ENCODE measurements at places on chromosomes 1 and 21.

GRCh38 chr21:38990424-38990794, 184.7 kb downstream of the ETS2 start:
- no peak for DNase-seq

- DNase-seq = no peak
Observed at GRCh38 chr1:94917251-94917650, 9.7 kb downstream of the CNN3 start.

DNA sequence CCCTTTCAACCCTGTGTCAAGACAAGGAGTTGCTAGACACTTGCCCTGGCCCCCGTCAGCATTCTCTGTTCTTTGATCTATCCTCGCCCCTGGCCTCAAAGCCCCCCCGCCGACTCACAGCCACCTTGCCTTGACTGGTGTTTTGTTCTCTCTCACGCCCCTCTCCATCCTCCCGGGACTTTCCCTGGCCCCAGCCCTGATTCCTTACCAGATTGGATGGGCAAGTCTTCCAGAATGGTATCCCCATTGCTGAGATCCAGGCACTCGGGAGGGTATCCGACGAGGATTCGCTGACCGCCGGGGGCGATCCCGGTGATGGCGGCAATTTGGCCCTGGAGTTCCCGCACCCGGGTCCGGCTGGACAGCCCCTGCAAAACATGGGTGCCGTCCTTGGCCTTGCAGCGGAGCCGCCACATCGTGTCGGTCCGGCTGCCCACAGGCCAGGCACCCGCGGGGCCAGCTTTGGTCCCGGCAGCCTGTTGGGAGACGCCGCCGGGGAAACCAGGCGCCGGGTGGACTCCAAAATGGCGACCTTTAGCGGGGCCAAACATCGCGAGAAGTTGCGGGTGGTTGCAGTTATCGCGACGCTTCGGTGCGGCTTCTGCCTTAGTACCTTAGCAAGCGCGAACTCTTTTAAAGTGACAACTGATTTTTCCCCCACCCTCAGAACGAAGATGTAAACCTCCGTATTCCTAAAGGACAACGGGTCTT, 373 bp downstream of the YOD1 start:
- DNase-seq = peak; percentile 89

GRCh38 chr1:43422995-43423671, 30.6 kb downstream of the HYI start:
- DNase-seq = no peak

DNA sequence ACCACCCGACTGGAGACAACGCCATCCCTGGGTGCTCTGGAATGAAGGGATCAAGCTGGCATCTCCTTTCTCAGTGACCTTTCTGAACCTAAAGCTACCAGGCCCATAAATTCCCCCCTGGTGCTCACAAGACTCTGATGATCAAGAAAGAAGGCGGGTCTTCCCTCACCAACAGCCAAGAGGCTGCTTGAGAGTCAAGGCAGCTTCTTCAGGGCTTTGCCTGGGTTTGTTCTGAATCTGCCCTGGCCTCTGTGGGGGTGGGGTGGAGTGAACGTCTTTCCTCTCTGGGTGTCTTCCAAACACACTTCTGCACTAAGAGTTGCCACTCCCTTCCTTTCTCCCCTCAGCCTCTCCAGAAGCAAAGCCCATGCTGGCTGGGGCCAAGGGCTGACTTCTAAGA, 36.1 kb downstream of the CD247 start:
- peak; percentile 55 for DNase-seq

DNA sequence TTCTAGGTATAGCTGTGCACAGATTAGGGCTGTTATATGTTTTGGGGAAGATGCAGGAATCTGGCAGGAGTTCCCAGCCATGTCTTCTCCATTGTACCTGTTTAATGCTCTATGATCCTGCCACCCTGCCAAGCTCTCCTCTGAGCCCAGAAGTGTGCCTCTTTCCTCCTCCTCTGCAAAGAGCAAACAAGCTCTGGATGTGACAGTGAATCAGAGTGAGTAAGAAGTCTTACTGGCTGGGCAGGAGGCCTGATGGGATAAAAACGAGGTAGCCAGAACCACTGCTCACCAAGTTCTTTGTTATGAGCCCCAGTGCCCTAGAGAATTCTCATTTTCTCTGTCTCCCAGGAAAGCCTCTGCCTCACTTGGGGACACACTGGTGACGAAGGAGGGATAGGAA, 69.0 kb downstream of the BRINP2 start:
- DNase-seq = no peak

DNA sequence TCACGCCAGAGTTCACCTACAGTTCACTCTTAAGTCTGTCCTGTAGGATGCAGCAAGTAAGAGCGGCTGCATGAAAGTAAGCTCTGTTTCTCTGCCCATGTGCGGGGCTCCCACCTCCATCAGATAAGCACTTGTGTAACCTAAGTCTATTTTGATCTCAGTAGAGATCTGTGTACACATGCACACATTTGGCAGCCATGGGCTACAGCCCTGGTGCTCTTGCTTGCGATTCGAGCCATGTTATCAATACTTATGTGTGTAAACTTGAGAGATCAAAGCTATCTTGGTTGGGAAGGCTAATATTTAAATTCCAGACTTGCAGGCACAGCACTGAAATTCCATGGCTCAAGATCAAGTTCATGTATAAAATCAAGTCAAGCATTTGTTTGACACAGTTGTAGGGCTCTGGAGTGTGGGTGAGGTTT, 244.7 kb upstream of the FGGY start:
- no peak for DNase-seq

GRCh38 chr21:31872072-31872451, 758 bp upstream of the HUNK start:
- no peak for DNase-seq

- DNase-seq = peak; percentile 6
Observed at GRCh38 chr1:119544165-119544762, 37.3 kb downstream of the HSD3B1 start.

DNA sequence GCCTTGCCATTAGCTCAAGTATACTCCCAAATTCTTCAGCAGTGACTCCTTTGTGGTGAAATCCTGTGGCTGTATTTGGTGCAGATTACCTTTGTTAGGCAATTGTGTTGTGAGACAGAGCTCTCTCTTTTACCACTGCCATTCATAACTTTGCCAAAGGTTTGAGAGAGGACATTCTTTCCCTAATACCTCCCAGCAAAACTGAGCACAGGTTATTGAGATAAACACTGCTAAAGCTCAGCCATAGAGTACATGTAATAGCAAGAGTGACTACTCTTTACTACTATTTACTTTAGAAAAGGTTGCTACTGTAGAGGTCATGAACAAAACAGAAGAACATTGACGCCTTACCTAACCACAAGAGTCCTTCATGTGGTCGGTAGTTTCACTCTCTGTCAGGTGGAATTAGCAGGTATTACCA, 514.0 kb upstream of the ADAMTS5 start:
- DNase-seq = no peak

DNA sequence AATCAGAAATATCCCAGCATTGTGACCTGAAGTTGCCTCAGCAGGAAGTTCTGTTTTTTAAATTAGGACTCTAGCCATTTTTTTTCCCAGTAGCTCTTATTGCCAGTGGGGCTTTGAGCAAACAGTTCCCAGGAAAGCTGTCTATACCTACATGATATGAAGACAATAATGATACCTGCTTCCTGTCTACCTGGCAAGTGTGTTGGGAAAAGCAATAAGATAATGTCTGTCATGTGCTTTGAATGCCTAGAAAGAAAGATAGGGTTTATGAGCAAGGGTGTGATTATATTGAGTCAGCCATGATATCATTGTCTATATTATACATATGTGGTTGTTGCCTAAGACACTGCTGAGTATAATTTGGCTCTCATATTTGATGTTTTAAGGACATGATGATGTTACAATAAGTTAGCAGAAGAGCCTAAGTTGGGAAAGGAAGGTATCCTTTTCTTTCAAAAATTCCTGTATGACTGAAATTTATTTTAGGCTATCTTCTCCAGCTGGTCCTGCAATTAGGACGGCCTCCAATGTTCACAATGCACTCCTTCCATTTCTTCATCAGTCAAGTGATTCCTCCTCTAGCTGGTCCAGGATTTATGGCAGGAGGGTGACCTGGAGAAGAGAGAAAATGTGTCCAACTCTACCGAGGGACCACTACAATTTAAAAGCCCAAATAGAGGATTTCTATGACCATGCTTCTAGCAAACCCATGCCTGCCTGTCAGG, 99.6 kb upstream of the CDC42BPA start:
- DNase-seq = no peak

- no peak for DNase-seq
Observed at GRCh38 chr1:14332158-14332557, 266.3 kb upstream of the KAZN start.

DNA sequence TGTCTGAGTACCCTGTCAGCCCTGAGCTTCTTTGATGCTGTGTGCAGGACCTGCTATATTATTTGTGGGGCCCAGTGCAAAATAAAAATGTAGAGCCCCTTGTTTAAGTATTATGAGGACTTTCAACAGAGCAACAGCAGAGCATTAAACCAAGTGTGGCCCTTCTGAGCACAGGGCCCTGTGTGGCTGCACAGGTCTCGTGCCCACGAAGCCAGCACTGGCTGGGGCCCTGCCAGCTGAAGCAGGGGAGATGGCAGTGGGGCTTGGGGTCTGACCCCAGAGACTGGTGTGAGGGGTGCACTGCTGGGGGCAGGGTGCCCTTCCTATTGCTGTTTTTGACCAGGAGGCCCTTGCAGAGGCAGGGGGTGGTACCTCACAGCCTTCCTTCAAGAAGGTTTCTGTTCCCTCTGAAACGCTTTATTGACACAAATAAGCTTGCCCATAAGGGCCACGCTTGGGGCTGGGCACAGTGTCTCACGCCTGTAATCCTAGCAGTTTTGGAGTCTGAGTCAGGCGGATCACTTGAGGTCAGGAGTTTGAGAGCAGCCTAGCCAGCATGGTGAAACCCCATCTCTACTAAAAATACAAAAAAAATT, 2.2 kb upstream of the SEMA4A start:
- DNase-seq = no peak

- DNase-seq = no peak
Observed at GRCh38 chr1:160437432-160438316, 37.3 kb downstream of the VANGL2 start.

DNA sequence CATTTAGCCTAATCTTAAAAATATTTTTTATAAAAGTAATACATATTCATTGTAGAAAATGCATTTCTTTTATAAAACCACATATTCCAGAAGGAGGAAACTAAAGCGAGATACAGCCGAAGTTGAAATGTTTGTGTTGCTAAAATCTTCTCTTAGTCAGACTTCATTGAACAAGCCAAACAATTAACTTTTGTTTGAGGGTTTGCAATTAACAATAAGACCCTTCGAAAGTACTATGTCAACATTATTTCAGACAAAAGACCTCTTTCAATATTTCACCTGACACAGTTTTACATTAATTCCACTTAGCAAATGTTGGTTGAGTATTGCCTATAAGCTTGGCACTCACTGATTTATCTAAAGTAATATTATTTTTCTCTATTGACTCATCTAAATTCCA, 354.0 kb upstream of the ADAMTS5 start:
- DNase-seq = no peak

- no peak for DNase-seq
Observed at GRCh38 chr1:162279136-162279498, 97.5 kb downstream of the SPATA46 start.

GRCh38 chr1:244941121-244941520, 76.8 kb upstream of the HNRNPU start:
- no peak for DNase-seq

GRCh38 chr1:31434101-31434871, 21.3 kb downstream of the SERINC2 start:
- DNase-seq = peak; percentile 15

- DNase-seq = no peak
Observed at GRCh38 chr1:114216431-114217173, 62.9 kb upstream of the SYT6 start.

- no peak for DNase-seq
Observed at GRCh38 chr21:16322454-16322853, 592.7 kb downstream of the USP25 start.

DNA sequence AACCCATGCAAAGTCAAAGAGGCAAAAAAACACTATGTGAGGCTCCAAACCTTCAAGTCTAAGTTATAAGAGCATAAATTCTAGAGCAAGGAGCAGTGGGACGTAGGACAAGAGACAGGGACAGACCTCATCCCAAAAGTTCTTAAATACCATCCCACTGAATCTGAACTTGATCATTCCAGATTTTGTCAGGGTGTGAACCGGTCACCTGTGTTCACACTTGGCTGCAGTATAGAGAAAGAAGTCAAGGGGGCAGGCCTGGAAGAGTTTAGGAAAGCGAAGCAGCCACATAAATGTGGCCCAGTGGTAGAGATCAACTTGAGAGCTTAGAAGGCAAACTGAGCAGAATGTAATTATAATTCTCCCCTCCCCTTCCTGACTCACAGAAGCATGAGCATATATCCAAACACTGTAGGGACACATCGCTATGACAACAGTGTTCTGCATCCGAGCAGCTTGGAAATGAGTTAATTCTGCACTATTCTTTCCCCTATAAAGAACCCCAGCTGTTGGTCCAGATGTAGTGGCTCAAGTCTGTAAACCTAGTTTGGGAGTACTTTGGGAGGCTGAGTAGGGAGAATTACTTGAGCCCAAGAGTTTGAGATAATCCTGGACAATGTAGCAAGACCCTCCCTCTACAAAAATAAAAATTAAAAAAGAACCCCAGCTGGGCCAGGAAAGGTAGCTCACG, 2.7 kb downstream of the AKR7A2 start:
- DNase-seq = no peak

GRCh38 chr1:116262207-116262994, 110.6 kb upstream of the ATP1A1 start:
- no peak for DNase-seq

DNA sequence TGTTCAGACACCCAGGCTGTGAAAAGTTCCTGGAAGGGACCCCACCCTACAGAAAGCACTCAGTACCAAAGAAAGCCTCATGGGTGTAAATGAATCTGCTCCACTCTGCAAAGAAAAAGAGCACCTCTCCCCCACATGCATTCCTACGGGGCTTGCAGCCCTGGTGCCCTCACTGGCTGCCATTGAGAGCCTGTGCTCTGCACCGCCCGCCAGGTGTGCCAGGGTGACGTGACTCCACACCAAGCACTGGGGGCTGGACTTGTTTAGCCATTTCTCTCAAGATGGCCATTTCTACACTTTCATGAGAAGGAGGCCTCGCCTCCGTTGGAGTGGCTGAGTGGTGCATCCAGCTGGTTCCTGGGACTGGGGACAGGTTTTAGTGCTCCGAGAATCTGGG, 380.5 kb upstream of the VAMP3 start:
- DNase-seq = no peak

GRCh38 chr1:219058891-219059820, 114.5 kb upstream of the LYPLAL1 start:
- no peak for DNase-seq

- no peak for DNase-seq
Observed at GRCh38 chr1:240044620-240045019, 47.1 kb upstream of the FMN2 start.

DNA sequence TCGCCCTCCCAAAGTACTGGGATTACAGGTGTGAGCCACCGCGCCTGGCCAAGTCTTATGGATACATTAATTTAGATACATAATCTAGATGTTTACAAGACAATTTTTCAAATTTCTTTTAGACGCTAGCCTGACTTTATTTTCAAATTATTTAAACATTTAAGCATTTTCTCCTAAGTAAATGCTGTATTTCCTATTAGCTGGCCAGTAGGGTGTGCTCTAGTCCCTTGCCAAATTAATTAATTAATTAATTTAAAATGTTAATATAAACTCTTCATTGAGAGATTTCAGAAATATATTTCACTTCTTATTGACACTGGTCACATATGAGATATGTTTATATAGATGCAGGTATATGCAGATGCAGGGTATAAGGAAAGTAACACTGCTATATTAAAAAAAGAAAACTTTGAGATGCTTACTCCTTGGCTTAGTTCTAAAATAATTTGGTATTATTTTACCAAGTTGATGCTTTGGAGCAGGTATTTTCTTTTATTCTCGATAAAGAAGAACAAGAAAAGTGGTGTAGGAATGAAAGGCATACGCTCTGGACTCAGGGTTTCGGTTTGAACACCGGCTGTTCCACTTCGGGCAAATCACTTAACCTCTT, 5.2 kb upstream of the ERRFI1 start:
- DNase-seq = peak; percentile 31
